ENCODE measurements at places on chromosomes 6 and 20.

DNA sequence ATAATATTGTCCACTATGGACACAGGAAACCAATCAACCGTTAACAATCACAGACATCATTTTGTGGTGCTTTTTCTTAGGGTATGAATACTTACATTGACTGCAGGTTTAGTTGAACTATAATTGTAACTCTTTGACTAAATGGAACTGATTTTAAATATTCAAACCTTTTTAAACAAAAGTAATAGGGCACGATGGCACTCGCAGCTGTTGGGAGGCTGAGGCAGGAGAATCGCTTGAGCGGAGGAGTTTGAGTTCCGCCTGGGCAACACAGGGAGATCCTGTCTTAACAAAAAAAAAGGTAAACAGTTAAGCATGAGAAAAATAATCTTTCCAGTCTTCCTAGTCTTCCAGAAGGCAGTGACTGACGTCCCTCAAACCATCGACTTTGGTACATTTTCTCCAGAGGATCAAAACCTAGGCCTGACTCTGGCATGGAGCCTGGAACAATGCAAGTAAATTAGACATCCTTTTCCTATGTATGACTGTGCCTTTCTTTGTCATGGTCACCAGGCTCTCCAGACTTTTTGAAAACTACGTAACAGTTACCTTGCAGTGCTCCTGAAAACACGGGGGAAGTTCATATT, 16.6 kb upstream of the PRDM13 start:
- no peak for DNase-seq
- H3K27ac ChIP-seq: no peak overlapping the region
- peaks cover 22% of the 10 kb centered on the region for H3K27me3 ChIP-seq
- H3K36me3 ChIP-seq: no peaks in the 10 kb centered on the region

DNA sequence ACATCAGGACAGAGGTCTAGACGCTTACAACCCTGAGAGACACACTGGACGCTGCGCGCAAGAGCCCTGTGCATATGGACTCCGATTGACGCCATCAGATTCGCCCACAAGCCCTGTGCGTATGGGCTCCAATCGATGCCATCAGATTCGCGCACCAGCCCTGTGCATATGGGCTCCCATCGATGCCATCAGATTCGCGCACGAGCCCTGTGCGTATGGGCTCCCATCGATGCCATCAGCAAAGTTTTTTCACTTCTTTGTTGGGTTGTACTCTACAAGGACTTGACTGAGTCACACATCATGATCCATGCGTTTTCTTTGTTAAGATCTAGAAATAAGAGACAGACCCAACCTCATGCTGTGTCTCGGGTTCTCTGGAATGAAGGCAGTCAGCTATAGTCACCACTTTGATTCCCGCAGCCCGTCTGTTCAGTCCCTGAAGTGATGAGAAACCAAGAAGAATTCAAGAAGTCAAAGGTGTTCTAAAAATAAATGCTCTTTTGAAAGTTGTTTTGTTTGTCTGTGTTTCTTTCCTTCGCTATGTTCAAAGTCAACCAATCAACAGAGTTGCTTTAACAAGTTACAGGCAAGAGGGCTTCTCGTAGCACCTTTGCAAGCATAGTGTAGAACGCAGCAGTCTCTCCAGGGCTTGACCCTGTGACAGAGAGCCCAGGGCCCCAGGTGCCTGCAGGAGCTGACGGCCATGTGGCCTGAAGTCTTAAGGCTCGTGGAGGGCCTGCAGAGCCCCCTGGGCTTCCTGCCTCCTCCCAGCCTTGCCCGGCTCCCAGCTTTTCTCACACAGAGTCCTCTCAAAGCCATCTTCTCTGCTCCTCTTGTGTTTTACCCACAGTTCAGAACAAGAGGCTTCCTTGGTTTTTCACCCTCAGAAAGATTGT, 7.9 kb downstream of the RPS6KA2 start:
- DNase-seq: no peak
- no peak overlapping the region for H3K27ac ChIP-seq
- H3K4me1 ChIP-seq: peaks cover 6% of the 10 kb centered on the region
- H3K27me3 ChIP-seq: no peaks in the 10 kb centered on the region
- H3K36me3 ChIP-seq: no peaks in the 10 kb centered on the region

- no peaks in the 10 kb centered on the region for H3K36me3 ChIP-seq
- DNase-seq: no peak
- no peaks in the 10 kb centered on the region for H3K27me3 ChIP-seq
- H3K27ac ChIP-seq: no peak overlapping the region
These were observed 83.1 kb upstream of the SLC24A3 start for GRCh38 chr20:19129306-19129705.

DNA sequence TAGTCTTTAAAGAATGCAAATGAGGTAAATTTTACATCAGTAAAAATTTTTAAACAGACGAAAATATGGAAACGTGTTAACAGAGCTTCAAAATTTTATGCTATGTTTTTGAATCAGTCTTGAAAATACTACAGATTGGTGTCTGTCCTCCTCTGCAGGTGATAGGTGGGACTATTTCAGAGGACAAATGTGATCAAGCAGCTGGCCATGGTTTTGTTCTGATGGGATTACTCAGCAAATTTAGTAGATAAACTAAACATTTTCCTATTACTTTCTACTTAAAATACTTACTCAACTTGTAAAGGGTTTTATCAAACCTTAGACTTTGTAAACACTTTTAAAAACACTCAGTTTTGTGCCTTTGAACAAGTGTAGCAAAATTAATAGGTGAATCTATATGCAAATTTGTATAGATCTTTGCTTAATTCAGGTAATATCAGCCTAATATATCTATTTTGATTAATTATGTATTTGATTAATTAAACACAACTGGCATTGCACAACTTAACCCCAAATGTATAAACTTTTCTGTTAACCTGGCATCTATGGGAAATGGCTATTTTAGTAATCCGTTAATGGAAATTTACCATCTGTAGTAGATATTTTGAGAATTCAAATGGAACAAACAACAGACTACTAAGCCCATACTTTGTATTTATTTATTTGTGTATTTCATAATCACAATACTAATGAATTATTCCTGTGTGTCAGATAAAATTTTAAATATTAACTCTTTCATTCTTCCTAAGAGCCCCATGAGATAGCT, 22.5 kb downstream of the ADGRB3 start:
- no peak for DNase-seq
- H3K4me1 ChIP-seq: no peaks in the 10 kb centered on the region
- H3K27me3 ChIP-seq: no peaks in the 10 kb centered on the region
- H3K36me3 ChIP-seq: no peaks in the 10 kb centered on the region

GRCh38 chr20:59949911-59950310, 8.3 kb upstream of the CDH26 start:
- no peak overlapping the region for H3K4me3 ChIP-seq
- H3K4me1 ChIP-seq: no peaks in the 10 kb centered on the region
- no peak for DNase-seq
- no peak overlapping the region for H3K27ac ChIP-seq
- H3K36me3 ChIP-seq: no peaks in the 10 kb centered on the region
- H3K27me3 ChIP-seq: no peaks in the 10 kb centered on the region

All from liver (tissue), 10 donors.